ENCODE measurements at places on chromosomes 11 and 22.

GRCh38 chr11:44771841-44772240, 45.1 kb downstream of the TSPAN18 start:
- no peak for DNase-seq

DNA sequence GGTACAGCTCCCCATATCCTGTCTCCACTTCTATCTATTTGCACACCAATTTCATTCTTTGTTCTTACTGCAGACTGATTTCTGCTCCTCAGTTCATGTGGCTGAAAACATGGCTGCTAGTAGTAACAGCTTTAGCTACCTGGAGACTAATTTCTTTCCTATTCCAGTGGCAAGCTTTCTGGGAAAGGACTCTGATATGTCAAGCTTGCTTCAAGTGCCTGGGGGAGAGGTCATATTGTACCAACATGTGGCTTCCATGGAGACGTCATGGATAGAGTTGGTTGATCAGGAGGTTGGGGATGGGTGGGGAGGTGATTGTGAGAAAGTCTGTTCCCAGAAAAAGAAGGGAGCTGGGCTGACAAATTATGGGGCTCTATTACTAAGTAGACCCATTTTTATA, 44.9 kb downstream of the ADM start:
- no peak for DNase-seq

- no peak for DNase-seq
These were observed 141.7 kb downstream of the FAM76B start for GRCh38 chr11:95647871-95648270.

DNA sequence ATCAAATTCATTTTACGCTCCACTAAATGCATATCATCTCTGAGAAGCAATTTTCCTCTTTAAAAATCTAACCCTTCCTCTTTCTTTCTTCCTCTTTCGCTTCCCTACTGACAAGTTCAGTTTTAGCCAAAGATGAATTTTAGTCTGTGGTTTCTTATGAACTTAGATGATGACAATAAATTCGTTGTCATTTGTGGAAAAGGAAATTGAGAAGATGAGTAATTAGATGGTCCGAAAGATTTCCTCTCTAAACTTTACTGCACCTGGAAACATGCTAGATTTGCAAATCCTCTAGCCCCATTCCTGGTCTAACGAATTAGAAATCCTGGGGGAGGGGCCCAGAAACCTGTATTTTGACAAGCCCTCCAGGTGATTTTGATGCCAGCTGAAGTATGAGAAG, 855.4 kb upstream of the CHORDC1 start:
- no peak for DNase-seq

- no peak for DNase-seq
These were observed 1083.4 kb downstream of the BRD1 start for GRCh38 chr22:48744283-48744641.

DNA sequence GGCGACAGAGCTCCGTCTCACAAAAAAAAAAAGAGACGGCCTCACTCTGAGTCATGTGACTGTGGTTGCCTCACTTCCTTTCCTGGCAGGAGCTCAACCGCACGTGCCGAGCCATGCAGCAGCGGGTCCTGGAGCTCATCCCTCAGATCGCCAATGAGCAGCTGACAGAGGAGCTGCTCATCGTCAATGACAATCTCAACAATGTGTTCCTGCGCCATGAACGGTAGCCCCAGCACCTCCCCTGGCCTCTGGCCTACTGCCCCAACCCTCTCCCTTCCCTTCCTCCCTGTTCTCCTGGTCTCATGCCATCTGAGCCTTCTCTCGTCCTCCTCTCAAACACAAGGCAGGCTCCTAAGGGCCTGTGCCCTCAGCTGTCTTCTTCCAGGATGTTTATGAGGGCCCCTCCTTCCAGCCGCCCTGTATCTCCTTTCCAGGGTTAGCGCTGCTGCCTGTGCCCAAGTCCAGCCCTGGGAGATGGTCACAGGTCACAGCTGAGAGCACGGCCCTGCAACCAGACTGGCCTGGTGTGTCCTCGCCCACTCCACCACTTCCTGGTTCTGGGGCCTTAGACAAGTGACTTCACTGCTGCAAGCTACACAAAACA, 30.7 kb downstream of the TOM1 start:
- peak; percentile 18 for DNase-seq

DNA sequence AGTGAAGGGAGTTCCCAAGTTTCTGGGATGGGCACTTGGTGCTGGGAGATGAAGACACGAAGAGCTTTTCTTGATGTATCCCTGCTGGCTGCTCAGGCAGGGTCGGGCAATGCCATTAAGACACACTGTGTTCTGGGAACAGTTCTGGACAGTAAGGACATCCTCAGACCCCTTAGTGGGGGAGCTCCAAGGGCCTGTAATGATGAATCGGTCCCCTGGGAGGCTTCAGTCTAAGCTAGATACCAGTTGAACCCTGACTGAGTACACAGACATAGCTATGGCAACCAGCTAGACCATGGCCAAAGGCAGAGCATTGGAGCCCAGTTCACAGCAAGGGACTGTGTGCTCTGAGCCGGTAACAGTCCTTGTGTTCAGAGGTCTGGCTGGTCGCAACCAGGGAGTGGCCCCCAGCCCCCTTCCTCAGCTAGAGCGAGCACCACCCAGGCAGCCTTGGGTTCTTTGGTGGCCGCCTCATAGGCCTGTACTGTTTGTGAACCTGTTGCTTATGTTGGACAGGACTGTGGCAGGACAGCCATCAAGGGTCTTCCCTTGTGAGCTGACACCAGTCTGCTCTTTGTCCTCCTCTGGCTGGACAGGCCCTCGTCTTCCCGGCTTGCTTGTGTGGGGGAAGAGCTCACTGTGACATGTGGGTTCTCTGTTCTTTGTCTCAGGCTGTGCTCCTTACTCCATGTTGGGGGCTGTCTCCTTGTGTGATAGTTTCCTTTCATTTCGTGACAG, 25.0 kb downstream of the MED15 start:
- no peak for DNase-seq

- no peak for DNase-seq
These were observed 28.0 kb downstream of the ZC3H12C start for GRCh38 chr11:110121204-110121603.

DNA sequence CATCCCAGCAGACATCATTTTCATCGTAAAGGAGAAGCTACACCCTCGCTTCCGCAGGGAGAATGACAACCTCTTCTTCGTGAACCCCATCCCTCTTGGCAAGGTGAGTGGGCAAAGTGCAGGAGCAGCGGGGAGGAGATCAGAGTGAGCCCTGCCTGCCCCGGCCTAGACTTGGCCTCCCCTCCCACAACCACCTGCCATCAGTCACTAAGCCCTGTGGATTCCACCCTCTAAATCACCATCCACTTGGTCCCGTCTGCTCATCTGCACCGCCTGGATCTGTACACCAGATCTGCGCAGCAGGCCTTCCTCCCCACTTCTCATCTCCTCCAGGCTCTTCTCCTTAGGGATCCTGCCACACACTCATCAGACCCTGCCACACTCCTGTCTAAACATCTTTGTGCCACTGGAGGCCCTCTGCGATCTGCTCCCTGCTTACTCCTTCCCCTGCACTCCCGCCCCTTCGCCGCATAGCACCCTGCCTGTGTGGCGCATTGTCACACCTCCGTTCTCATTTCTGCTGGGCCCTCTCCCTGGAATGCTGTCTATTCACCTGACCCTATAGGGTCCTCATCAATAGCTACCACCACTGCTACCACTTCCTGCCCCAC, 14.2 kb downstream of the UCP2 start:
- DNase-seq: no peak

- no peak for DNase-seq
These were observed 20.0 kb downstream of the SYT13 start for GRCh38 chr11:45265969-45266675.

GRCh38 chr11:1163321-1163910, 5.7 kb downstream of the MUC5AC start:
- DNase-seq: no peak

DNA sequence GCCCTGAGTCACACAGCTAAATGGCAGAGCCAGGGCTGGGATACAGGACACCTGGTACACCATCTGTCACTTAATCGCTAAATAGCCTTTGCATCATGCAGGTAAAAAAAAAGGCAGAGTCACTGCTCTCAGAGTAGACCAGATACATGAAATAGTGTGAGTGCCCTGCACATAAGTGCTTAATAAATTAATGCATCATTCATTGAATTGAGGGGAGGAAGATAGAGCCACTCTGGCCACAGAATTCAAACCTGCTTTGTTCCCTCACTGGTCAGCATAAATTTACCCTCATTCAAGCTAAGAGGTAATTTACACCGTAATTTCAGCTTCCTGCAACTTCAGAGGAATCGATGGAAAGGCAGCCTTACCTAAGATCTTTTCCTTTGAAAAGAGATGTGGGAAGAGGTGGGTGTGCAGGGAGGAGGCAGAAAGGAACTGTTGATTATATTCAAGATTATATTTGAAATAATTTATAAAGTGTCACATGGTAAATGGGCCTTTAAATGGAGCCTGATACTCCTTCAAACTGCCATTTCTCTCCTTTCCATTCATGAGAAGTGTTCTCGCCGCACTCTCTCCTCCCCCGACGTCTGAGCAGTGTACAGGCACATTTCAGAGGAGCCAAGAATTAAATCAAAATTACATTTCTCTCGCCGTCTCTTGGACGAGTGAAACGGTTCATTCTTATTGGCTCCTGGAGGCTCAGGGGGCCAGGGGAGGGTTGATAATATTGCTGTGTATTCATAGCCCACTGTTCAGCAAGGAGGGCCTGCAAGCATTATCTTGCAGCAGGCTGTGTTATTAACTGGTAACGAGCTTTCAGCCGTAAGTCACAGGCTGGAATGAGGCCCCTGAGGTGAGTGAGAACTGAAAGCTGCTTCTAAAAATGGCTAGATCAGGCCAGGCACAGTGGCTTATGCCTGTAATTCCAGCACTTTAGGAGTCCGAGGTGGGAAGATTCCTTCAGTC, 52.2 kb upstream of the HMGXB4 start:
- DNase-seq: no peak

GRCh38 chr11:104090767-104091166, 54.3 kb downstream of the DDI1 start:
- no peak for DNase-seq
